Airway epithelial cell (primary cell): ENCODE measurements at places on chromosomes 7 and 10. TPM values are rescaled to one million over a fixed set of nuclear protein-coding genes. Genes with fewer than 3 reads are reported as not detected.

HPSE2 gene
- total RNA-seq: not detected in 2 replicates

CFAP70 gene
- total RNA-seq: 0.33 and 0.42 TPM in 2 replicates

CALHM2 gene
- total RNA-seq: 0.79 and 1.7 TPM in 2 replicates

TLX1 gene
- 0.65 and 2.2 TPM in 2 replicates for total RNA-seq

TSPAN13 gene
- 33.9 and 35.8 TPM in 2 replicates for total RNA-seq
